ENCODE measurements at places on chromosomes 1 and 21. TPM values are rescaled to one million over a fixed set of nuclear protein-coding genes. Genes with fewer than 3 reads are reported as not detected.

CACNA1S gene
- 0.08 TPM for total RNA-seq

C4BPB gene
- not detected for total RNA-seq

NHLH1 gene
- total RNA-seq = 0.11 TPM

KCNJ10 gene
- not detected for total RNA-seq

CLCA1 gene
- not detected for total RNA-seq

LSS gene
- 30.7 TPM for total RNA-seq

TDRD10 gene
- total RNA-seq = not detected

HPCAL4 gene
- total RNA-seq = 0.19 TPM

LDLRAD2 gene
- not detected for total RNA-seq

LCE6A gene
- not detected for total RNA-seq

CEP350 gene
- total RNA-seq = 41.7 TPM

IFI44L gene
- total RNA-seq = 0.34 TPM

PCP4 gene
- total RNA-seq = not detected

CLK2 gene
- 49.0 TPM for total RNA-seq

KRTAP19-3 gene
- total RNA-seq = not detected

VWA1 gene
- total RNA-seq = 4.9 TPM

GRIK1 gene
- not detected for total RNA-seq

SRGAP2 gene
- total RNA-seq = 137 TPM

FCRL2 gene
- not detected for total RNA-seq

SMIM1 gene
- total RNA-seq = not detected

OPN3 gene
- total RNA-seq = 5.8 TPM

ANGPTL3 gene
- not detected for total RNA-seq

BACH1 gene
- 42.1 TPM for total RNA-seq

RERE gene
- 30.5 TPM for total RNA-seq

MROH9 gene
- not detected for total RNA-seq

SPATA1 gene
- total RNA-seq = 0.98 TPM

FOXJ3 gene
- total RNA-seq = 31.1 TPM

ADGRL4 gene
- total RNA-seq = 5.2 TPM

GUCA2B gene
- not detected for total RNA-seq

RAB42 gene
- 0.27 TPM for total RNA-seq
